Fibroblast of the aortic adventitia (primary cell): ENCODE measurements at places on chromosomes 16 and 17.

DNA sequence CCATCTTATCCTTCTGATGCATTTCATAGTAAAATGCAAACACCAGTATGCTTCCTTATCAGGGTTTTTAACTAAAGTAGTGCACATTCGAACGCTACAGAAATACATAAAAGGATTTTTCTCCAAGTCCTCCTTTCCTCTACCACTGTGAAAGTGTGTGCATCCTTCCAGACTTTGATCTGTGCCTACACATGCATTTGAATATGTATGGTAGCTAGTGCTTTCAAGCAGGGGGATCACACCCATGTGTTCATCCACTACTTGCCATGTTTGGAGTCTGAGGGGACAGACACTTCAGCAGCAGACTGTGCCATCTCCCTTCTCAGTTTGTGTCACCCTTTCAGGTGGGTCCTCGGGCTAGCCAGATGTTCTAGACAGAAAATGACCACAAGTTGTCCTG, 14.9 kb downstream of the LDHD start:
- no peak for DNase-seq

GRCh38 chr16:1471569-1472194, 3.1 kb downstream of the CLCN7 start:
- DNase-seq, result no peak

GRCh38 chr16:75279305-75279704, 27.9 kb upstream of the BCAR1 start:
- no peak for DNase-seq

DNA sequence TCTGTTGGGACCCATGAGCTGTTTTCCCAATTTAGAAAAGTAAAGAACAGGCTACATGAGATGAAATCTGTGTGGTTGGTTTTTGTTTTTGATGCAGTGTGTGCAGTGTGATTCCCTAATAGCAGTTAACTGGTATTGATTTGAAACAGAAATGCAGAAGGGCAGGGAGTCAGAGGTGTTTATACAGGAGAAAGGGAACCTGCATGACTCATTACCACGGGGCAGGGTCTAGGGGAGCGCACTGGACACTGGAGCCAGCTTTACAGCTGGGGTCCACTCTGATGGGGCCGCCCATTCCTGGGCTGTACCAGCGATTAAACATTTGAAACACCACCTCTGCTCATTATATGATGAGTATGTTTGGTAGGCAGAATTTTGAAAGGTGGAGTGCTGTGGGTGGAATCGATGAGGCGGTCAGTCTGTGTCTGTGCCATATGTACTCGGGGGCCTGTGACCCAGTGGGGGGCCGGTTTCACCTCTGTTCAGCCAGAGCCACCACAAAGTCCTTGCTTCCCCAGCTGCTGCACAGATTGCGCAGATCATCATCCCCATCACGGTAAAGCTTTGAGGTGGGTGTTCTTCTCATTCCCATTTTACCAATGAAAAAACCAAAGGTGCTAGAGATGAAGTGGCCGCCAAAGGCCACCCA, 142.5 kb downstream of the CMIP start:
- DNase-seq, result no peak

DNA sequence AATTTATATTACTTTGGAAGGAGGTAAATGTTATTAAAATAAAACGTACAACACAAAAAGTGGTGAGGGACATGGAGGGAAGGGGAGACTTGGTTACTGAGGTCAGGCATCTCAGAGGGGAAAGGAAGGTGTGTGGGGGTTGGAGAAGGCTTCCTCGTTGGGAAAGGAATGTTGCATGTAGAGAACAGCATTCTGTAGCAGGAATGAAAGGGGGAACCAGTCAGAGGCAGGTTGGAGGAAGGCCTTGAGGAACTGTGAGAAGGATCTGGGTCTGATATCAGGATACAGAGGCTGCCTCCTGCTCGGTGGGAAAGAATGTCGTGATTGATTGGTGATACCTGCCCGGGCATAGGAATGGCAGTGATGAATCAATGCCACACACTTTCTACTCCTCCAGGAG, 103.3 kb upstream of the ZFHX3 start:
- DNase-seq, result no peak

DNA sequence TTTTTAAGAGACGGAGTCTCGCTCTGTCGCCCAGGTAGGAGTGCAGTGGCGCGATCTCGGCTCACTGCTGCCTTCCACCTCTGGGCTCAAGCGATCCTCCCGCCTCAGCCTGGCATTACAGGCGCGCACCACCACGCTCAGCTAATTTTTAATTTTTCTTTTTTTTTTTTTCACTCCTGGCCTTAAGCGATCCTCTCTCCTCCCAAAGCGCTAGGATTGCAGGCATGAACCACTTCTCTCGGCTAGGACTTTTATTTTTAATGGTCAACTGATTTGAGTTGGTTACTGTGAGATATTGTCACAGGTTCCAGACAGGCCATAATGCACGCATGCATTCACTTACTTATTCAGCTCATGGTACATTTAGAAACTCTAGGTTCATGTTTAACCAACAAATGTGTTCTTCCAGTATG, 888 bp downstream of the PIGW start:
- no peak for DNase-seq

GRCh38 chr16:17392127-17392856, 78.5 kb downstream of the XYLT1 start:
- no peak for DNase-seq

DNA sequence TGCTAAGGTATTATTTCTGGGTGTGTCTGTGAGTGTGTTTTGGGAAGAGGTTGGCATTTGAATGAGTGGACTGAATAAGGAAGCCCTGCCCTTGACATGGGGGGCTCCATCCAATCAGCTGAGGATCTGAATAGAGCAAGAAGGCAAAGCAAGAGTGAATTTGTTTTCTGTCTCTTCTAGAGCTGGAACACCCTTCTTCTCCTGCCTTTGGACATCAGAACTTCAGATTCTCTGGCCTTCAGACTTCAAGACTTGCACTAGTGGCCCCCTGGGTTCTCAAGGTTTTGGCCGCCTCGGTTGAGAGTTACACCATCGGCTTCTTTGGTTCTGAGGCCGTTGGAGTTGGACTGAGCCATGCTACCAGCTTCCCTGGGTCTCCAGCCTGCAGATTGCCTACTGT, 448.6 kb downstream of the SHISA9 start:
- no peak for DNase-seq

- peak; percentile 64 for DNase-seq
Observed at GRCh38 chr16:75420987-75421819, 12.1 kb downstream of the CFDP1 start.

GRCh38 chr16:9645911-9646310, 536.3 kb downstream of the GRIN2A start:
- DNase-seq, result no peak

- no peak for DNase-seq
Observed at GRCh38 chr16:86335266-86336172, 174.8 kb upstream of the FOXF1 start.

DNA sequence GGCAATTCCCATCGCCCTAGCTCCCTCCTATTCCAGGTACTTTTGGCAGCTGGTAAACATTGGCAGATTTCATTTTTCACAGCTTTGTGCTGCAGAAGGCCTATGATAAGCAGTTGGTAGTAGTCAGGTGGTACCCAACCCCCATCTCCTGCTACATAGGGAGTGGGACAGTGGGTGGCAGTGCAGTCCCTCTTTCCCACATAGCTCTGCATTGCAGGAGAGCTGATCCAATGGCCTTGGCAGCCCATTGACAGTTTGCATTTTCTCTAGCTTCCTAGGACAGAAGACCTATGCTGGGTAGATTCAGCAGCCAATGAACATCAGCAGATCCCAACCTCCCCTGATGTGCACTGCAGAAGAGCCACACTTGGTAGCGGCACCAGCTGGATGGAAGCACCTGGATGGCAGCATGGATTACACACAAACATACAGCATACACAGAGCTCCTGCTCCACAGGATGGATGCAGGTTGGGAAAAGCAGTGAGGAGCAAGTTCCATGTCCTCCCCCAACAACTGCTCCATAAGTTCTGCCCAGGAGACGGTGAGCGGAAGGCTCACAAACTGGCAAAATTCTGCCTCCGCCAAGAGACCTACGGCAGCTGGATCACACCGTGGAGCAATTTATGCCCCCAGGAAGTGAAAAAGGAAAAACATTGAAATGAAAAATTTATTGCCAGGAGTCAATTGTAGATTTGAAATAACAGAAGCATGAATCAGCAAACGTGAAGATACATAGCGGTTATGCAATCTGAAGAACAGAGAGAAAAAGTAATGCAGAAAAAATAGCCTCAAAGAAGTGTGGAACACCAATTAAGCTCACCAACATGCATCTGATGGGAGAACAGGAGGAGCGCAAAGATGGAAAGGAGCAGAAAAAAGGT, 95.7 kb downstream of the CACNG1 start:
- DNase-seq, result peak; percentile 39

DNA sequence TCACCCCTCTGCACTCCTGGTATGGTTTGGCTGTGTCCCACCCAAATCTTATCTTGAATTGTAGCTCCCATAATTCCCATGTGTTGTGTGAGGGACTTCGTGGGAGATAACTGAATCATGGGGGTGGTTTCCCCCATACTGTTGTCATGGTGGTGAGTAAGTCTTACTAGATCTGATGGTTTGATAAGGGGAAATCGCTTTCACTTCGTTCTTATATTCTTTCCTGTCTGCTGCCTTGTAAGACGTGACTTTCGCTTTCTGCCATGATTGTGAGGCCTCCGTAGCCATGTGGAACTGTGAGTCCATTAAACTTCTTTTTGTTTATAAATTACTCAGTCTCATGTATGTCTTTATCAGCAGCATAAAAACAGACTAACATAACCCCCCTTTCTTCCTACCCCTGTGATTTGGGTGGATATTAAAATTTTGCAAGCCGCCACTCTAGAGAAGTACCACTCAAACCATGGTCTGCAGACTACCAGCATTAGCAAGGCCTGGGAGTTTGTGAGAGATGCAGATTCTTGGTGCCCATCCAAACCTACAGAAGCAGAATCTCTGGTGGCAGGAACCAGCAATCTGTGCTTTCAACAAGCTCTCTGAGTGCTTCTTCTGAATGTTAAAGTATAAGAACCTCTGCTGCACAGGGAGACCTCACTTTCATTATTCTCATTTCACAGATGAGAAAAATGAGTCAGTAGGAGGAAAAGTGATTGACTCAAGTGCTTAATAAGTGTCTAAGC, 999.5 kb upstream of the EEF2KMT start:
- no peak for DNase-seq

DNA sequence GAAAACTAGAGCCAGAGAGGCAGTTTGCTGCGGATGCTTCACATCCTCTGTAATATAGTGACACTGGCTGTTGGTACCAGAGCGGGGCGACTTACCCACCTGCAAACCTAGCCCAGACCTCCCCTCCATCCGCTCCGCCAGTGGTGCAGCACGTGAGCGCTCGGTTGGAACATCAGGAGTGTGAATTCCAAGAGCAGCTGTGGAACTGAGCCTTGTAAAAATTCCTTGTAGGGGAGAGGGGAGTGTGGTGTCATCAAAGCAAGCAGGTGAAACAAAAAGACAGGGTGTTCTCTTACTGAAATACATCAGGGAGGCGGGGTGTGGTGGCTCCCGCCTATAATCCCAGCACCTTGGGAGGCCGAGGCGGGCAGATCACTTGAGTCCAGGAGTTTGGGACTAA, 51.3 kb downstream of the CCDC42 start:
- DNase-seq, result no peak

DNA sequence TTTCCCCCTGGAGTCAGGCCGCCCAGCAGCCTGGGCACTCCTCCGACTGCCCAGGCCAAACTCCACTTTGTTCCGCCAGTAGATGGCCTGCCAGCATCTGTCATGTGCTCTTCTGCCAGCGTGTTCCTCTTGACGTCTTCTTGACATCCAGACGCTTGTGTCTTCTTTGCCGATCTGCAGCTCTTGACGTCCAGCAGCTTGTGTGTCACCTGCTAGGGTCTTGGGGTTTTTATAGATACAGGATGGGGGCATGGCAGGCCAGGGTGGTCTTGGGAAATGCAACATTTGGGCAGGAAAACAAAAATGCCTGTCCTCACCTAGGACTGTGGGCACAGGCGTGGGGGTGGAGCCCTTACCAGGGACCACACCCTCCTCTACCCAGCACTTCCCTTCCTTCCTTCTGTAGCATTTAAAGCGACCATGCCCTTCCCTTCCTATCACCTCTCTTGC, 88.7 kb downstream of the BMERB1 start:
- no peak for DNase-seq

- DNase-seq, result no peak
Observed at GRCh38 chr16:84842516-84843148, 22.8 kb downstream of the CRISPLD2 start.

GRCh38 chr17:2237521-2237921, 66.1 kb downstream of the SMG6 start:
- DNase-seq, result peak; percentile 86

- no peak for DNase-seq
Observed at GRCh38 chr16:88719267-88719932, 13.1 kb downstream of the CTU2 start.

DNA sequence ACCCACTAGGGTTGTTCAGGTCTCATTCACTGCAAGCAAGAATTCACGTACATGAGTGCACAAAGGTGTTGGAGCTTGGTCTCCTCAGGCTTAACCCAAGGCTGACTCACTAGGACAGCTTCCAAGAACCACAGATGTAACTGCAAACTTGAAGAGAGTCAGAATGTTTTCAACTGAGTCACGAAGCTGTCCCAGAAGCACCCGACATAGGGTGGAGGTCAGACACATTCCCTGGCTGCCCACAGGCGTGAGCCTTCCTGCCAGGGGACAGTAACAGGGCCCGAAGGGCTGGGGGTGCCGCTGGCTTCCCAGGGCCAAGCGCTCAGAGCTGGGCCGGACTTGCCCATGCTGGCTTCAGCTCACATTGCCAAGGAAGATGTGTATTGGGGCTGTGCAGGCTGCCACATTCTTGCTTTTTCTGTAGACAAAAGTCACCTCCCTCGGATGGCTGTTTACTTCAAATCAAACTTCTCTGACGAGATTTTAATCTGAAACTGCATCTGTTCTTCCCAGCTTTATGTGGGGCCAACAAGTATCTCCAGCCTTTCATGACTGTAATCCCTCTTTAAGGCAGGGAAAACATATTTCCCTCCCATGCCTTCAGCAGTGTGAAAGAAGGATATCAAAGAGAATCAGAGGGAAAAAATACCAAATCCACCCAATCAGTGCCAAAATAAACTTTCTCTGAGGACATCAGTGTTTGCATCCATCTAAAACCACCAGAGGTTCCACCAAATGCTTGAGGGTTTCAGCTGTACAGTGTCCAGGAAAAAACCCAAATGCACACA, 14.3 kb downstream of the CMTM3 start:
- peak; percentile 92 for DNase-seq
